Testis (tissue), 5 donors: ENCODE measurements at places on chromosomes 13 and 19.
A peak's percentile ranks its signal among the peaks of the same experiment; 100 is the strongest.

DNA sequence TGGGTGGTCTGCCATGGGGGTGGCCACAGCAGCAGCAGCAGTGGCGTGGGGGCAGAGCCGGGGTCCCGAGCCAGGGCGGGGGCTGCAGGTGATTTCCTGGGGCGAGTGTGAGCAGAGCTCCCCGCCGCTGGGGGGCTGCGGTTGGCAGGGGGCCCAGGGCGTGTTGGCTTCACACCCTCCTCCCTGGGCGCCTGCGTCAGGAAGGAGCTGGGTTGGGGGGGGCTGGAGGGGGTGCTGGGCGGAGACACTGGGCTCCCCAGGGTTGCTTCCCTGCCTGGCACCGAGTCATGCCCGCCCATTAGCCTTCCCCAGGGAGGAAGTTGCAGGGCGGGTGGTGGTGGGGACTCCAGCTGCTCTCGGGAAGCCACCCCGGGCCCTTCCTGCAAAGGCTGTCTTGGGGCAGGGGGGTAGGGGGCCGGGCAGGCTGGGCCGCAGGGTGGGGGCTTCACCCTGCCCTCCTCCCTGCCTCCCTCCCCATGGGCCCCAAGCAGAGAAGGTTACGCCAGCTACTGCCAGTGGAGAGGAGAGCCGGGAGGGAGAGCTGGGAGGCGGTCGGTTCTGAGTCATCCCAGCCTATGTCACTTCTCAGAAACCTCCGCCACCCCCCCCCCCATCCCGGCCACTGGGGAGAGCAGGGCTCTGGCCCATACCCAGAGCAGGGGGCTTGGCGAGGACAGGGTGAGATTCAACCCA, 4.6 kb downstream of the MIDN start:
- DNase-seq: peak; percentile 86
- no peaks in the 10 kb centered on the region for H3K36me3 ChIP-seq
- peaks cover 51% of the 10 kb centered on the region for H3K4me1 ChIP-seq
- peak overlapping the region; percentile 30 for H3K4me3 ChIP-seq

DNA sequence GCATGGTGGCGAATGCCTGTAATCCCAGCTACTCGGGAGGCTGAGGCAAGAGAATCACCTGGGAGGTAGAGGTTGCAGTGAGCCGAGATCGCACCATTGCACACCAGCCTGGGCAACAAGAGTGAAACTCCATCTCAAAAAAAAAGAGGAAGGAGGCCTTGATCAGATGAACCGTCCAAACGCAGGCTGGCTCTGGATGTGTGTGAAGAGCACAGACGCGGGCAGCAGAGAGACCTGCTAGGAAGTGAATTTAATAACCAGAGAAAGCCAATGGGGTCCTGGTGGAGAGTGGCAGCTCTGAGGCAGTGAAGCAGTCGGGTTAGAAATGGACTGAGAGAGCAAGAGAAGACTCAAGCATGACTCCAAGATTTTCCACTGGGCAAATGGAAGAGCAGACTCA, 136.5 kb downstream of the RNF17 start:
- H3K4me1 ChIP-seq: no peaks in the 10 kb centered on the region
- H3K27me3 ChIP-seq: no peaks in the 10 kb centered on the region
- no peak for DNase-seq

DNA sequence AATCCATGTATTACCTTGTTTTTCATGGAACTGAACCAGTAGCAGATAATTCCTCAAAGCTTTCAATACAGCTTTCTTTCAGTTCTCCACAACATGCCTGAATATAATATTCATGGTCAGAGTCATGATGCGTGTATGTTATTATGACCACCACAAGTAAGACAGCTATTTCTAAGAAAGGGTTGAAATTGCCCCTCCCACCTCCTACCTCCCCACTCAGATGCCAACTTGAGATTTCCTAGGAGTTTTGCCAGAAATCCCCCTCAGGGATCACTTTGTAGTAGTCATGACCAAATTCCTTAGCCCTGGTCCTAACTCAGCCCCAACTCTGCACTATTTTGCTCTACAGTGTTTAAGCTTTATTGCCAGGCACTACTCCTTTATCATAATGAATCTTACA, 69.9 kb upstream of the RAP2A start:
- no peak for DNase-seq
- H3K27ac ChIP-seq: no peak overlapping the region
- H3K27me3 ChIP-seq: no peaks in the 10 kb centered on the region
- peaks cover 3% of the 10 kb centered on the region for H3K4me1 ChIP-seq
- H3K4me3 ChIP-seq: no peak overlapping the region

DNA sequence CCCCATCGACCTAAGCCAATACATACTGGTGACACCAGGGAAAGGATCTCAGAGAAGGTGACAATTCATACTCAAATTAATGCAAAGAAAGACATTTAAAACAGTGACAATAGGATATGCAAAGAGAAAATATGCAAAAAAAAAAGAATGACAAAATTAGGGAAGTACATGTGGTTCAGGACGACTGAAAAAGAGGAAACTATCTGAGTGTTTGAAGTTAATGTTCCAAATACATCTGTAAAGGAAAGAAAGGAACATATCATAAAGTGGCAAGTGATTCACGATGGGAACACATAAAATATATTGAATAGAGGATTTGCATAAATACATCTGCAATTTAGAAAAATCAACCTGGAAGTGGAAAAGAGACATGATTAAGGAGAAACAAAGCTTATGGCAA, 441.4 kb downstream of the SLITRK5 start:
- H3K4me3 ChIP-seq: no peak overlapping the region
- no peaks in the 10 kb centered on the region for H3K36me3 ChIP-seq
- DNase-seq: no peak
- no peaks in the 10 kb centered on the region for H3K4me1 ChIP-seq
- H3K27me3 ChIP-seq: no peaks in the 10 kb centered on the region

GRCh38 chr13:27988520-27988919, at the start of gene URAD:
Gene URAD, minus strand, starts transcription at chr13:27988693. Its CDS starts 56 bp downstream, at chr13:27988637.
- no peak within 1 kb of the TSS for H3K27ac ChIP-seq
- no peaks in the 10 kb centered on the region for H3K4me1 ChIP-seq
- H3K27me3 ChIP-seq: no peaks in the 10 kb centered on the region
- H3K4me3 ChIP-seq: no peak within 1 kb of the TSS
- no peak for DNase-seq
